ENCODE measurements at places on chromosomes 2 and 18.

GRCh38 chr2:79977792-79978191 is 326.8 kb downstream of the LRRTM1 start:
- DNase-seq, result no peak

- DNase-seq, result no peak
Measured at GRCh38 chr2:173711816-173712215, 253.4 kb downstream of the SP3 start.

- DNase-seq, result no peak
Measured at GRCh38 chr18:12007063-12007462, 25.8 kb downstream of the IMPA2 start.

GRCh38 chr2:10522170-10522448 is 74.0 kb upstream of the ODC1 start:
- DNase-seq, result no peak

- no peak for DNase-seq
Measured at GRCh38 chr2:235765181-235765820, 271.5 kb downstream of the AGAP1 start.

DNA sequence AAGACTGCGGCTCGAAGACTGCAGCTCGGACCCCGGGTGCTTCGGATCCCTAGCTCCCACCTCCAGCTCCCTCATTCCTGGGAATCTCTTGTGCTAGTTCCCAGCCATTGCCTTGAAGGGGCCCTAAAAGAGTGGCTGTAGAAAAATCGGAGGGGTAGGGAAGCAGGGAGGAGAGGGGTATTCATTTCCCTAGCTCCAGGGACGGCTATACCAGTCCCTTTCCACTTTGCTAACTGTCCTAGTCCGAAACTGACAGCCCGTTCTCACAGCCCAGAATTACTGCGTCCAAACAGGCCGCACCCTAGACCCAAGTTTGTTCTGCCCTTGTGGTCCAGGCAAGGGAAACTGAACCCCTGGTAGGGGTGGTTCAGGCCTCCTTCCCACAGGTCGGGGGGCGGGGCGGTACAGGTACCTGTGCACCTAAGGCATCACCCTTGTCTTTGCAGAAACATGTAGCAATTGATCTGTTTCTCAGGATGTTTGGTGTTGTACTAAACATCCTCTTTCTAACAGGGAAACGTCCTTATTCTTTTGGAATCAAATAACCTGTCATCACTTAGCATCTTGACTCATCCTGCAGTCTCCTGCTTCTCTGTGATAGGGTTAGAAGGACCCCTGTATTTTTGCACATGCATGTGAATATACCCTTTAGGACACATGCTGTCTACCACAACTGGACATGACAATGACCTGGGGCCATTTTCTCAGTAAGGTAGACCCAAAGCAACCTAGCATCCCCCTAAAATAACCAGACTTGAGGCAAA is 4.0 kb downstream of the EMX1 start:
- DNase-seq, result no peak

DNA sequence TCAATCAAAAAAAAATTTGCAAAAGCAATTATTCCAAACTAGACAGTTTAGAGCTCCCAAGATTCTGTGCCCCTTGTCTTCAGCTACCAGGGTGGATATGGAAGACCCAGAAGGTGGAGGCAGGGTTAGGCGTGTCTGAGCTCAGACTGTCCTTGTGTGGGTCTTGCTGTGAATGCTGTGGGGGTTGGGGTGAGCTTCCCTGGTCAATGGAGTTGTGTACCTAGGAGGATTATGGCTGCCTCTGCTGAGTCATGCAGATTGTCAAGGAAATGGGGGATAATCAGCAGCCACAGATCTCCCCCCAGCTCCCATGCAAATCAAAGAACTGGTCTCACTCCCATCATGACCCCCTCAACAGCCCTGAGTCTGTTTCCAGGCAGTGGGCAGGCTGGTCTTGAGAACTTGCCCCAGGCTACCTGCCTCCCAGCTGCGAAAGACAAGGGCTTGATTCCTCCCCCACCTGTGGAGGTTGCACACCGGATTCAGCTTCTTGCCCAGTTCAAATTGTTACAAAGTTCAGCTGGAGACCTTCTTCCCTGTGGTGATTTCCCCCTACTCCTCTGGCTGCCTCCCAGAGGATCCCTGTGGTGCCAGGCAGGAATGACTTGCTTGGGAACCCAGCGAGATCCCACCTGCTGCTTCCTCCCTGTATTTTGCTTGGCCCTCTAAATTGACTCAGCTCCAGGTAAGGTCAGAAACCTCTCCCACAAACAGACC is 77.0 kb downstream of the RAD51AP2 start:
- DNase-seq, result no peak

DNA sequence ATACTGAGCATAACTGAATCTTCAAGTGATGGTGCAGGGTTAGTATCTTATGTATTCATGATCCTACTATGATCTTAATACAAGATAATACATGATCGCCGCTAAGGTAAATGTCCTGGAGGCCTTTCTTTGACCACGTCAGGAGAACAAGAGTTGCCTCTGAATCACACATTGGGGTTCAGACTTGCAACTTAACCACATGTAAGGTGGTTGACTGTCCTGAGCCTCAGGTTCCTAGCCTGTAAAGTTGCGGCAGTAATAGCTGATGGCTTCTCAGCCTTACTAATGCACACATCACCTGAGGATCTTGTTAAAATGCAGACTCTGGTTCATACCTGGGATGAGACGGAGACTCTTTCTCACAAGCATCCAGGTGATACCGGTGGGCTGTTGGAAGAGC is 112.5 kb downstream of the MGAT5 start:
- DNase-seq, result no peak

GRCh38 chr2:31270131-31270530 is 36.2 kb downstream of the EHD3 start:
- no peak for DNase-seq

DNA sequence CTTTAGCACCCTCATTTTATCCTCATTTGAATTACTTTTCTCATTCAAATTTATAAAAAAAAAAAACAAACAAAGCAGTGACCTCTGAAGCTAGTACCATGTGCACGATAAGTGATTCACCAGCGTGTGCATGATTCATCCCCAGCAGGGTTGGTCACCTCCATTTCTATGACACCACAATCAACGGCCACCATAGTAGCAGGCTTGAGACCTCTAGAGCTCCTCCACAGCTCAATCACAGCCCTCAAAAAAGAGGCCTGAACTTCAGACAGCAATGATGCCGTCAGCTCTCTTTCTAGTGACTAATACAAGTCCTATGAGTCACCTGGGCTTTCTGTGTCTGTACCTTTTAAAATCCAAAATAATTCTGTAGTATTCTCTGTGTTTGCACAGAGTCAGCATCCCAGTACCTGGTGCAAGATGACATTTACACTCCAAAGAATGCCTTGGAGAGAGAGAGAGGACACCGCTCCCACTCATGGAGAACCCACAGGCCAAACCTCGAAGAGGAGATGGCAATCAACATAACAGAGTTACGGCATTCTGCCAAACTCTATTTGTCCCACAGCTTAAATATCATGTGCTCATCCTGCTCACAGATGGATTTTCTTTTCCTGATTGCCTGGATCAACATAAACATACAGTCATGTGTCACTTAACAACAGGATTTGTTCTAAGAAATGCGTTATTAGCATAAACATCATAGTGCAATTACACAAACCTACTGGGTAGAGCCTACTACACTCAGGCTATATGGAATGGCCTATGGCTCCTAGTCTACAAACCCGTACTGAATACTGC is 58.7 kb downstream of the L3MBTL4 start:
- DNase-seq, result no peak

GRCh38 chr2:207188626-207189419 is 23.1 kb upstream of the KLF7 start:
- DNase-seq, result no peak

DNA sequence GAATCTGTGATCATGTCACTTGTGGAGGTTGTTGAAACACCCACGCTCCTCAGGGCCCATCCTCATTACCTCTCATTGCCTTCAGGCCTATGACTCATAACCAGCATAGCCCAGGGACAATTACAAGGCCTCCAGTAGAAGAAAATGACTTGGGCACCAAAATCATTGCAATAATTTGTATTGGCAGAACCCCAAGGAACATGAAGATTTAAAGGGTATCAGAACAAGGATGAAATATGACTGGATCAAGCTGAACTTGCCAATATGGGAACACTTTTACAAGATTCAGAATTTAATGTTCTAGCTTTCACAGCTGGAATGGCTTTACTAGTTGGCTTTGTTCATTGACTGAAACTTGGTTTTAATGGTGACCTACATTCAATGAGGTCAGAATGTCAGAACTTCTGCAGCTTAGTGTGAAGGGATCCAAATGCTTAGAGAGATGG is 156.4 kb downstream of the COPS8 start:
- no peak for DNase-seq

DNA sequence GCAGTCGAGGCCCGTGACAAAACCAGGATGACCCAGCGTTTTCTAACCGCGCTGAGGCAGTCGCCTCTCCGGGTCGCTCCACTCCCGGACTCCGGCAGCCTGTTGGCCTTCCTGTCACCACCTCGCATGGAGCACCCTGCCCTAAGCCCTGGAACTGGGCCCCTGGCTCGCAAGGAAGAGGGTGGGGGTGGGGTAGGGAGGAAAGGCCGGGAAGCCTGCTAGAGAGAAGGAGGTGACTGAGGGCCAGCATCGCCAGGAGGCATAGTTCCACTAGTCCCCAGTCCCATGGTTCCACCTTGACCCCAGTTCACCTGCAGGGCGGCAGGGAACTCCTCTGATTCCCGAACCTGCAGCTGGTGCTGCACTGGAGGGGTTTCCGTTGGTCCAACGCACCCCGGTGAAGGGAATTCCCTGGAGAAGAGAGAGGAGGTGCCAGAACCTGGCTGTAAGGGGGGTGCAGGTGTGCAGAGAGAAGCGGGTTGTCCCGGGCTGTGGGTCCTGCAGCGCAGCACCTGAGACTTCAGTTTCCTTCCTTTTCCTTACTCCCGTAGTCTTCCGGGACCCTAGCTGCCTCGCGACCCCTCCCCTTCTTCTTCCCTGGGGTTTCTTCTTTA is 11.8 kb upstream of the EN1 start:
- DNase-seq, result no peak

DNA sequence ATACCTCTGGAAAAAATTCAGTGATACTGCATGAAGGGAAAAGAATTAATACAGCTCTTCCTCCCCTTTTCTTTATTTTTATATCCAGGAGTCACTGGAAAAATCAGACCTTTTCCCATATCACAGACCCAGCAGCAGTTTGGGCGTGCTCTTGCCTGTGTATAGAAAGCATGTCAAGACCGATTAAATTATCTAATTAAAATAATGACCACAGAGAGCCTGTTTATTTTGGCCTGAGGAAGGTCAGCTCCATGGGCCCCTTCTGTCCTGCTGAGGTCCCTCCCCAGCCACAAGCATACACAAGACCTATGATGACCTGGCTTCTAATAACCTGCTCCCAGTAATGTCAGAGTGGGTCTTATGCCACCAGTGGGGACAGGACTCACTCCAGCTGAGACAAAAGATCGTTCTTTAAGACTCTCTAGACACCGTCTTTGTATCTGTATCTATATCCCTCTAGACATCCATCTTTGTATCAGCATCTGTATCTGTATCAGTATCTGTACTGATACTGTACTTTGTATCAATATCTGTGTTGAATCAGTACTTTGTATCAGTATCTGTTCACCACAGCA is 147.8 kb downstream of the VAPA start:
- no peak for DNase-seq

- DNase-seq, result no peak
Measured at GRCh38 chr2:133788386-133788785, 220.1 kb upstream of the NCKAP5 start.

- no peak for DNase-seq
Measured at GRCh38 chr2:17538022-17538843, 2.3 kb upstream of the VSNL1 start.

DNA sequence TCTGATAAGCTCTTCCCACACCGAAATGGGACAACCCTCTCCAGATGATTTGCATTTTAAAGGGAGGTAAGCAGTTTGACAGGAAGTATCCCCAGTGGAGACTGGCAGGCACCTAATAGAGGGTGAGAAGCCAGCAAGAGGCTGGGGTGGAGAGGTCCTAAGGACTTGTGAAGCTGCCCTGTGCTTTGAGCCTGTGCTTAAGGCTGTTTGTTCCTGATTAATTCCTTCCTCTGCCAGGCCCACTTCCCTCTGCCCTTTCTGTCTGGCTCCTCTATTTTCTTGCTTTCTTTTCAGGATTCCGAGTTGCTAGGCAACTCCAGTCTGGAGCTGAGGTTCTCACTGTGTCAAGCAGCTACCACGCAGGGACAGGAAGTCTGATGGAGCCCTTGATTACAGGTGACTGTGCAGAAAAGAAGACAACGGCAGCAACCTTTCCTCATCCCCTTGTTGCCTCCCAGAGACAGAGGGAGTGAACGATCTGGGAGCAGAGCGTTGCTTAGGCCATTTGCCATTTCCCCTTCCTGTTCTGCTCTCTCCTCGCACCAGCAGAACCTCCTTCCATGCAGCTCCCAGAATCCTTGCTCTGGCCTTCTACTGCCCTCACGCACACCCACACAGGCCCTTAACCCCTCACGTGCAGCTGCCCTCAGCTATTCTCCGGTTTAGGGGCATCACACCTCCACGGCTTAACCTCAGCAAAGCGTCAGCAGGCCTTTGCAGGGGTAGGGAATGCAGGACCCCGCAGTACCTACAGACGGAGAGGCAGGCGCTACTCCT is 103.6 kb upstream of the CELF4 start:
- DNase-seq, result no peak

GRCh38 chr2:174835797-174836255 is 71.6 kb upstream of the CHRNA1 start:
- no peak for DNase-seq

DNA sequence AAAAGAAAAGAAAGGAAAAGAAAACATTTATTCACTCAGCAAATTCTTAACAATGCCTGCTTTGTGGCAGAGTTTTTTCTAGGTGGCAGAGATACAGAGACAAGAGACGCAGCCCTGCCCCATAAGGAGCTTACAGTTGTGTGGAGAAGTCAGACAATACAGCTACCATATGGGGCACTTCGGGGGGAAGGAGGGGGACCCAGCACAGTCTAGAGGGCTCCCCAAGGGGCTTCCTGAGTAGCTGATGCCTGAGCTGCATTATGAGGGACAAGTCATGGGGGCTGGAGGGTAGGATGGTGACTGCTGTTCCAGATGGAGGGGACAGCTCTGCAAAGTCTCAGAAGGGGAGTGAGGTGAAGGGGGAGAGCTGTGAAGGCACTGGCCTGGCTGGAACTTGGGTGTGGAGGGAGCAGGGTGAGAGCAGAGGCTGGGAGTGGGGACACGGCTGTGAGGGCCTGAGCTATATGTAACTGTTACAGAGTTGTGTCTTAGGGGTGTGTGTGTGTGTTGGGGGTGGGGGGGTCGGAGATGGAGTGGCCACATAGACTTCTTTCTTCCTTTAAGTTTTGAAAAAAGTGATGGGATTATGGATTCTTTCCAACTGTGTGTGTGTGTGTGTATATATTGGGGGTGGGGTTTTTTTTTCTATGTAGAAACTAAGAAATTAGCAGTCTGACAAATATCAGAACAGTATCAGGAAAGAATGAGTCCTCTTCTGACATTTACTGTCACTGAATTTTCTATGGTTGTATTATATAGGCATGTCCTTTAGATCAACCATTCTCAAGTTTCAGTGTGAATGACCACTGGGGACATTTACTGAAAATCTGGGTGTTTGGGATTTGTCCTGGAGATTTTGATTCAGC is 66.0 kb upstream of the HAAO start:
- DNase-seq, result no peak

GRCh38 chr2:239758279-239758877 is 266.8 kb downstream of the NDUFA10 start:
- no peak for DNase-seq

- DNase-seq, result no peak
Measured at GRCh38 chr18:8333961-8334360, 275.3 kb upstream of the RAB12 start.

- DNase-seq, result no peak
Measured at GRCh38 chr2:238567067-238567855, 140.5 kb downstream of the ASB1 start.
